ENCODE measurements at places on chromosomes 7 and 10.

- DNase-seq = no peak
These were observed at the start of gene OPN4 for GRCh38 chr10:86654411-86655172. TSS of gene OPN4 (plus strand) at chr10:86654547. CDS start at chr10:86654784, 237 bp downstream.

DNA sequence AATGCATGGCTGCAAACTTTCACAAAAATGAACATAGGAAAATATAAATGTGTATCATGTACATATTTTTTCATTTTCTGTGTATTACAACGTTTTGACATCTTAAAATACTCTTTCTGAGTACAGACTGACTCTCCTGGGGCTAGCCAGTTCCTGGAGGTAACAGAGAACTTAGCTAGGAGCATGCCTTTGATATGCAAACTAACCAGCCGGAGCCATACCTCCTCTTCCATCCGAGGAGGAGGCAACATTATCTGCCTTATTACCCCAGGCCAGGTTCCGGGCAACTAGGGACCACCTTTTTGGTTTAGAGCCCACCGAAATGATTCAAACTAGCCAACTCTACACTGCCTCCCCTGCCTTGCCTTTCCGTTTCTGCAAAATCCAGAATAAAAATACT is 33.7 kb upstream of the HECW1 start:
- no peak for DNase-seq

- DNase-seq = no peak
These were observed 8.2 kb upstream of the PHYH start for GRCh38 chr10:13308096-13308495.

GRCh38 chr10:86284355-86285105 is 82.1 kb downstream of the GRID1 start:
- DNase-seq = no peak

- DNase-seq = no peak
These were observed 98.0 kb downstream of the KCND2 start for GRCh38 chr7:120370954-120371353.

DNA sequence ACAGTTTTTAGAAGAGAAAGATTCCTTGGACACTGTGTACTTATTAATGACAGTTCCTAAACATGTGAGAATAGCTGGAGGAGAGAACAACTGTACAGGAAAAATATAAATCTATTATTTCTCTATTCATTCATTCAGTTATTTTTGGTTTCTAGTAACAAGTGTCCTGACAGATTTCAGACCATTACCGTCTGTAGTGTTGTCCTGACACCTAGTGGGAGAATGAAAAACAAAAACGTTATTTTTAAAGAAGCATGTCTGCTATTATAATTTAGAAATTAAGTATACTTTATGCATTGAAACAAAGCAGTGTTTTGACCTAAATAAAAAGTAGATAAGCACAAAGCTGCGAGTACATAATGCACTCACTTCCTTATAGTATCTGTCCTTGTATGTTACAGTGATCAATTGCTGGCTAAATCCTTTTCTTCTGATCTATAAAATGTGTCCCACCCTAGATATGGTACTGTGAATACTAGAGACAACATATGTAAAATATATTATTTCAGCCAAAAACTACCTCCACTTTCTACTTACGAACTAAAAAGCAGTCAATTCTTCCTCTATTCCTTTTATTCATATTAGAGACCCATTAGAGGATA is 575.6 kb downstream of the ARL4A start:
- no peak for DNase-seq

- no peak for DNase-seq
These were observed 84.0 kb upstream of the PPP1R17 start for GRCh38 chr7:31603046-31603445.

DNA sequence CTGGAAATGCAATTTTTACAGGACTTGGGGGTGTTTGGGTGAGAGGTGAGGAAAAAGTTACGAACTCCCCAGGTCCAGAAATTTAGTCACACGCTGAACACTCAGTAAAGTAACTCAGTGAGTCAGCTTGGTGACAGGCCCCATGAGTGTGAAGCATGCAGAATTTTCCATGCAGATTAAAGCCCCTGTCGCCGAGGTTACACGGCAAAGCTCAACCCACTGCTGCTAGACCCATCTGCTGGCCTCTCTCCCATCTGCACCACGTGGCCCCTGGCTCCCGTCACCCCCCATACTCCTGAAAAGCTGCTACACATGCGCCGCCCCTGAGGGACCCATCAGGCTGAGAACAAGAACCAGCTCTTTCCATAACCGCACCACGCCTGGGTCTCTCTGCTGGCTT is 7.0 kb upstream of the MMP21 start:
- DNase-seq = no peak

GRCh38 chr10:119100434-119101238 is 3.3 kb upstream of the DENND10 start:
- no peak for DNase-seq

DNA sequence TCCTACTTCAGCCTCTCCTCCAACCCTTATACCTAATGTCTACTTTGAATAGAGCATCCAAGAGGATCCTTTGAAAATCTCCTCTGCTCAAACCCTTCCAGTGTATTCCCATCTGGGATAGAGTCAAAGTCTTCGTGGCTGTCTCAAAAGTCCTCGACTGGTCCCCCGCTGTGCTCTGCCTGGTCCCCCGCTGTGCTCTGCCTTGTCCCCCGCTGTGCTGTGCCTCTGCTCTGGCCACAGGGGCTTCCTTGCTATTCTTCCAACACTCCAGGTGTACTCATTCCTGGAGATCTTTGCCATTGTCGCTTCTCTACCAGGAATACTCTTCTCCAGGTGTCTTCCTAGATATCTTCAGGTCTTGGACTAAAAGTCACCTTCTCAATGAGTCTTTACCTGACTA is 36.1 kb upstream of the COMMD3 start:
- DNase-seq = no peak

DNA sequence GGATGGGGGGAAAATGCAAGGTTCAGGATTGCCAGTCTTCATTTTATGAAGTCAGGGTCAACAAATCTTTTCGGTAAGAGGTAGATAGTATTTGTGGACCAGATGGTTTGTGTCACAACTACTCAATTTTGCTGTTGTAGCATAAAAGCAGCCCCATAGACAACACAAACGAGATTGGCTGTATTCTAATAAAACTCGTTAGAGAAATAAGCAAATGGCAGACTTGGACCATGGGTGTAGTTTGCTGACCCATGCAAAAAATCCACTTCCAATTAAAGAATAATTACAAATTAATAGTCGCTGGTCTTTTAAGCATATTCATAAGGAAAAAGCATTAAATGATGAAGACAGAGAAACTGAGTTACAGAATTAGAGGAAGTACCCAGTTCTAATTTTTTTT is 247.1 kb downstream of the CRPPA start:
- DNase-seq = no peak

DNA sequence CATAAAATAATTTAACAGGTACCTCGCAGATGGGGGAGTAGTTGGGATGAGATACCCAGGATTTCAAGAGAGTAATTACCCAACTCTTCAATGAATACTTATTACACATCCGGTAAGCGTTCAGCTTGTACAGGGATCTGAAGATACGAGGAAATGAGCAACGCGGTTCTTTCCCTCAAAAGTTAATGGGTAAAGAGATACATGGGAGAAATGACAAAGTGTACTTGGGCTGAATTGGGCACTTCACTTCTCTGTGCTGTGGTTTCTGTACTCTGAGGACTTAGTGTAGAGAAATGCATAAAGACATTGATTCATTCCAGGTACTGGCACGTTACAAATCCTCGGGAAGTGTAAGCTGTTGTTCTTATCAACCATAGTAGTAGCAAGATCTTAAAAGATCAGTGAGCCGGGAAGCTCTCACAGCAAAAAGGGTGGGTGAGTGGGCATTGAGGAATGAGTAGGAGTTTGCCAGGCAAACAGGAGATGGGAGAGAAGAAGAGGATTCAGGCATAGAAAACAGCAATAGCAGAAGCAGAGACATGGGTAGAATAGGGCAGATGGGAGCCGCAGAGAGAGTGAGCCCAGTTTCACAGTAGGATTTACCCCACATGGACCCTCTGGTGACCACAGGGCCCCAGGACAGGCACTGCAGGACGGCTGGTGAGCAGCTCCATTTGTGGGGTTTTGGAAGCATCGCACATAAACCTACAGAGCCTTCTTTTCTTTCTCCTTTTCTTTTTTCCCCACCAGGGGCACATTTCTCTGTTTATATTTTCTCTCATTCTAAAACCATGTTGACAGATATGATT is 304.3 kb upstream of the PITRM1 start:
- DNase-seq = no peak

DNA sequence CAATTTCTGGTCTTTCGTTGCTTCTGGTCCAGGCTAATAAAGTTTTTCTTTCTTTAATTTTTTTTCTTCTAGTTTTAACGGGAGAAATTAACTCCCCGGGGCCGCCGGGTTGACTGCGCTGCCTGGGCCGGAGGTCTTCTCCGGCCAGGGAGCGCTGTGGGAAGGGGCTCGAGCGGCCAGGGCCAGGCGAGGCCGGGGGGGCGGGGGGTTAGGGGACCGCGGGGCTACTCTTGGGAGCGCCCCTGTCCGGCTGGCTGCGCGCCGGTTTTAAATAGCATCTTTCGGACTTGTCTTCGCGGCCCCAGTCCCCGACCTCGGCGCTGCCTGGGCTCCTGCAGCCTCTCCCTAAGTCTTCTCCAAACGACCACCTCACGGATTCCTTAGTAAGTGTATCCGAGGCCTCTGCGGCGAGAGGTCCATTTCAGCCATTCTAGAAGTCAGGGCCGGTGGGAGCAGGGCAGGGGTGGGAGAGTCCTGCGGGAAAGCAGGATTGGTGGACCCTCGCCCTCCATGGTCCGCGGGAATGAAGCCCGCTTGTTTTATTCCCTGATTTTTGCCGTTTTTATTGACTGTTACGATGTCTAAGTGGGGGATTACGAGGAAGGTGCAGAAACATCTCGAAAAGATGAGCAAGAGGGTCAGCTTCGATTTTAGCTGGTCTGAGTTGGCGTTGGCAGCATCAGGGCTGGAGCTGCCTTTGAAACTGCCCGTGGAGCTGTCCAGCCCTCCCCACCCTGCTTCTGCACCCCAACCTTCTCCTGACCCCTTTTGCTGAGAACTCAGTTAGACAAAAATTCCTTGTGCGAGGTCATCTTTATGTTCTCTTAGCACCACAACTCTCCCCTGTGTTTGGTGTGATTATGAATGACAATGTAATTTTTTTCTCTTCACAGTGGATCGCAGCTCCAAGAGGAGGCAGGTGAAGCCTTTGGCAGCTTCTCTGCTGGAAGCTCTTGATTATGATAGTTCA is 555 bp downstream of the PHF14 start:
- DNase-seq = no peak

DNA sequence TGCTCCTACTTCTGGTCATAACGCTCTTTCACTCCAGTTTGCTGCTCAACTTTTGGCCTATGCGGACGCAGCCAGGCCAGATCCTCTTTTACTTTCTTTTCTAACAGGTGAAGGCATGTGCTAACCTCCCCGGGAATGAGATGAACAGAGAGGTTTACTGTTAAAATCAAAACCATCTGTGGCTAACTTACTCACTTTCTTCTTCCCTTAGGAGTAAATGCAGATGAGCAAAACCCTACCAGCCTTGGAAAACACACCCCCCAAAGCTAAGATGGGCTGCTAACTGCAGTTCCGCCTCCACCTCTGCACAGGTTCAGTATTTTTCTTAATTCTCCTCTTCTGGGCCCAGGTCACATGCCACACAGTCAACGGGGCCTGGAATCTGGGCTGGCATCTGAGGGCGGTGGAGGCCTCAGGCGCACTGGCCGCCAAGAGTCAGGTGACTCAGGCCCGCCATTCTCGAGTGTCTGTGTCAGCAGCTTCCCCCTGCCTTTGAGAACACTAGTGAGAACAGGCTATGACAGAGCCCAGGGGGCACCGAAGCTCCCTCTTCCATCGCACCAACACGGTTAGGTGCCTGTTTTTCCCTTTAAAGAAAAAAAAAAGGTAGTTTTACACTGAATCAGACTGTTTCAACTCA is 11.1 kb downstream of the FAM53B start:
- DNase-seq = no peak

DNA sequence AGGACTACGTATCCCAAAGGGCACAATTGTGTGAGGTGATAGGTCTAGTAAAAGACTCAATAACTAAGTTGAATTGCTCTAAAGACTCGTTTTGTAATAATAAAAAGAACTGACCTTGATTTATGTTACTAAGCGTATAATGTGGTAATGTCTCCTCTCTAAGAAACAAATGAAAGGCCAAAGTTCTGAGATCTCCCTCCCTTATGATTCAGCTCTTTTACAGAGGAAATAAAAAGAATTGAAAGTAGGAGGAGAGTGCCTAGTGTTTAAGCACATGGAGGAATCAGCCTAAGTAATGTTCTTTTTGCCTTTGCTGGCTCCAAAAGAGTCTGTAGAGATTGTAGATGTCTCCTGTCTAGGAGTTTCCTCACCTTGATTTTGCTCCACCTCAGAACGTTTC is 98.0 kb downstream of the ARL4A start:
- no peak for DNase-seq

DNA sequence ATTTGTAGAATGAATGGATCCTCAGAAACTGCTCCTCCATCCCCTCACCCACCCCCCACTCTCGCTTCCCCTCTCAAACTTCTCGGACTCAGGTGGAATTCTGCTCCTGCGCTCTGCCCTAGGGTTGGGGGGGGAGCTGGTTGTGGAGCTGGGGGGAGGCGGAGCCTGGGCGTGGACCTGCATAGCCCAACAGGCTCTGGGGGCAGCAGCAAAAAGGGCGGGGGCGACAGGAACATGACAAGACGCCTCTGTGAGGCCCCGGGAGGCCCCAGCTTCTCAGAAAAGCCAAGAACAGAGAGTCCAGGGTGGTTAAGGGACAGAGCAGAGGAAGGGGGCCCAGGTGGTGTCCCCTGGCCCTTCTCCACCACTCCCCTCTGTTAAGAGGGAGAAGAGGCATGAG is 3.5 kb downstream of the TSC22D4 start:
- DNase-seq = no peak

DNA sequence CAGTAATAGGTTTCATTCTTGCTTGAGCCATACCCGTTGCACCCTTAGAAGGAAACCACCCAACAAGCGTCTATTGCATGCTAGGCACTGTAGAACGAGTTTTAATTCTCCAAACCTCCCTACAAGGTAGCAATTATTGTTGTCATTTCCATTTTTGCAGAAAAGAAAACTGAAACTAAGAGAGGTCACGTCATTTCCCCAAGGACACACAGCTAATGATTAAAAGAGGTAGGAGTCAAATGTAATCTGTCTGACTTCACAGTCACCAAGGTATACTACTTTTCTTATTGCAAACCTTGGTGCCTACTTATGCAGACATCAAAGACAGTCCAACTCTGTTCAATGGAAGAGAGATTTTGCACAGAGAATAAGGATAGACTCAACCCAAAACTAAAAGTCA is 49.1 kb upstream of the C1QL3 start:
- no peak for DNase-seq

DNA sequence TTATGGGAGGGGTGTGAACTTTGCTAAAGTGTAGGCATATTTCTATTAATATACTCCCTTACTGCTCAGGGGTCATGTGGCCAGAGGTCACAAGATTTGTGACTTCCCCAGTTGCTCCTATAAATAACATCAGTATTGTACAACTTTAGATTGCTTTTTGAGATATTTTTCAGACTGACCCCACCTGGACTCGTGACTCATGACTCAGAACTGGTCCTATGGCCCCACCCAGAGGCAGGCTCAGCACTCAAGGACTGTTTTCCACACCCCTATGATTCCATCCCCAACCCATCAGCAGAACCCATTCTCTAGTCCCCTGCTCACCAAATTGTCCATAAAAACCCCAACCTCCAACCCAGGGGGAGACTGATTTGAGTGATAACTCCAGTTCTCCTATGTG is 2.7 kb upstream of the CUL2 start:
- no peak for DNase-seq

- DNase-seq = no peak
These were observed at the start of gene HECW1 for GRCh38 chr7:43112459-43112940. TSS of gene HECW1 (plus strand) at chr7:43112647. CDS start at chr7:43243906, 131,259 bp downstream.
